ENCODE measurements at places on chromosomes 2 and 18.

GRCh38 chr2:131724019-131724418 is 196.3 kb downstream of the CCDC74A start:
- no peak for DNase-seq

DNA sequence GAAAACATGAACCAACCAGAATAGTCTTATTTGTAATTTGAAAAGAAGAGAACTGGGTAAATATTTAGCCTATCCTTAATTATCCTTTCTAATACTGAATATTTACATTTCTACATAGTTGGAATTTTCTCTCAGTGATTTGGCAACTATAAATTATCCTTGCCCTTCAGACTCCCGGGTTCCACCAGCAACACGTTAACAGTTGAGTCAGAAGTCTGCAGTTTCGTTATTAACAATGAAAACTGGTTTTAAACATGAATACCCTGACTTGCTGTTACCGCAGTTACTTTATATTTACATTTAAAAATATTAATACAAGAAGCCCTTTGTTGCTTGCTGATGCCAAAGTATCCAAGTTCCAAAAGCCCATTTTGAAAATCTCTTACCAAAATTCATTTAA is 673.0 kb downstream of the ARHGAP15 start:
- no peak for DNase-seq

DNA sequence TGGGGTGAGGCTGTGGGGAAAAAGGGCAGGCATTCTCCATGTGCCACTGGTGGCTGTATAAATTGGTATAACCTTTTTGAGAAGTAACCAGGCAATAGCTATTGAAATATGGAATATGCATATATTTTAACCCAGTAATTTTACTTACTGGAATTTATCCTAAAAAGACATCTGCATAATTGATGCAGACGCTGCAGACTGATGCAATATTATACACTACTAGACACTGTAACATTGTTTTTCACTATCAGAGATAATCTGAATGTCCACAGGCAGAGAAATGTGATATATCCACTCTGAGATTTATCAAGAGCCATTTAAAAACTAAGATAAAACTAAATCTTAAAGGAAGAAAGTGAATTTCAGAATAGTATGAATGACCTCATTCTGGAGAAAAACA is 14.7 kb downstream of the THOC1 start:
- no peak for DNase-seq

DNA sequence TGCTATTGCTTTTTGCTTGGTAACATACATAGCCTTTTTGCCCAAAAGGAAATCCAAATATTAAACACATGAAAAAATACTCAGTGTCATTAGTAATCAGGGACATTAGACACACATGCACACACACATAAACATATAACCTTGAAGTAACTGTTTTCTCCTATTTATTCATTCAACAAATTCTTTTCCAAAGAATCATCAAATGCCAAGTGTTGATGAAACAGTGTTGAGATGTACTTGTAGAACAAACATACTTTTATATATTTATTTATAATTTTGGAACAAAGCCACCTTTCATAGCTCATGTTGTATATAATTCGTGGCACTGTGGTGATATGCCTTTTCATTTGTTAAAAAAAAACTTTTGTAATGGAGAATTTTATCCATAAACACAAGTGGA is 81.0 kb downstream of the APLF start:
- DNase-seq: no peak

- no peak for DNase-seq
Measured at GRCh38 chr18:24987303-24988252, 364.4 kb downstream of the ZNF521 start.

DNA sequence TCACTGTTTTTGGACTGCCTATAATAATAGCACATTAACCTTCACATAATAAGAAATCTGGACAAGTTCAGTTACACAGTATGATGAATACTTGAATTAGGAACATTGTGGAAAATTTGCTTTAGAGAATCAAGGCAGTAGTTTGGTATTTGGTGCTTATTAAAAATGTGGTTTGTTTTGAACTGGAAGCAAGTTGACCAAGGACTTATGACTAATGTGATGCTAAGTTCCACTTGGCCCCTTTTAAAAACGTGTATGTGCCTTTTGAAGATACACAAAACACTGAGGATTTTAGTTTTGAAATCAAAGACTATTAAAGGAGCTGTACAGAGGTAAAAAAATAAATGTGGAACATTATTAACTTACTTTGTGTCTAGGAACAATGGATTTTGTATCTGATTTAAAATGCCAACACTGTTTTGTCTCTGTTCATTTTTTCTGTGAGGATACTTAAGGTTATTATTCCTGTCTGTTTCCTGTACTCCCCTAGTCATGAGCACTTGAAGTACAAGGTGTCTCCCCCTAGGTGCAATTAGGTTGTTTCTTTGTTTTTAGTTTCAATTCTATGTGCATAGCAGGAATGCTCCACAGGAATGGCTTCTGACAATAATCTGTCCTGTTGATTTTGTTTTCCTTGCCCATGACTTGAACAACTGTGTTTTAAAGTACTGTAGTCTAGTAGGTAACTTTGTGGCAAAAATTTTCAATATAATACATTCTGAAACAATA is 49.6 kb upstream of the PTH2R start:
- DNase-seq: no peak

- DNase-seq: no peak
Measured at GRCh38 chr2:120831086-120831485, 95.4 kb downstream of the GLI2 start.

DNA sequence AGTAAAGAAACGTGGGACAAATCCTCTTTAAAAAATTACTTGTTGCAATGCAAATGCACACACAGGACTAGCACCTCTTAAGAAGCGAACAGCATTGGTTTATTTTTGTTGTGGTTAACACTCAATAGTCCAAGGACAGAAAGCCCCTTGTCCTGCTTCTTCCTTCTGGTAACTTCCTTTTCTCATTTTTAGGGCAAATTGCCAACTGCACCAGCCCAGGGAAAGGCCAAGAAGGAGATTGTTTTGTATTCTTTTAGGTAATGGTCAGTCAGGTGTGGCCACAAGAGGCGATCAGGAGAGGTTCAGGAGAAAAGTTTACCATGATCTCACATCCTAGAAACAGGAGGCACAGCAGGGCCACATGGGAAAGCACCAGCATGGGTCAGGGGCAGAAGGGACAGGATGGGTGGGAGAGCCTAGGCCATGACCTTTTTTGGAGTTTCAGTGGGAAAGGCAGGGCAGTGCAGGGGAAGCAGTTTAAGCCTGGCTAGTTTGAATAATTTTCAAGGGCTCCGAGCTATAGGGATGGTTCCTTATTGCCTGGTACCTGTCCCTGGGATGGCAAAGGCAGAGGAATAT is 73.0 kb downstream of the CHRNA1 start:
- no peak for DNase-seq

- no peak for DNase-seq
Measured at GRCh38 chr18:24942144-24942543, 409.8 kb downstream of the ZNF521 start.

- no peak for DNase-seq
Measured at GRCh38 chr18:46324087-46324955, 220.1 kb downstream of the HAUS1 start.

Measured in NCI-H2029 (cell line).